ENCODE measurements at places on chromosomes 6 and 20. TPM values are rescaled to one million over a fixed set of nuclear protein-coding genes. Genes with fewer than 3 reads are reported as not detected.

DNA sequence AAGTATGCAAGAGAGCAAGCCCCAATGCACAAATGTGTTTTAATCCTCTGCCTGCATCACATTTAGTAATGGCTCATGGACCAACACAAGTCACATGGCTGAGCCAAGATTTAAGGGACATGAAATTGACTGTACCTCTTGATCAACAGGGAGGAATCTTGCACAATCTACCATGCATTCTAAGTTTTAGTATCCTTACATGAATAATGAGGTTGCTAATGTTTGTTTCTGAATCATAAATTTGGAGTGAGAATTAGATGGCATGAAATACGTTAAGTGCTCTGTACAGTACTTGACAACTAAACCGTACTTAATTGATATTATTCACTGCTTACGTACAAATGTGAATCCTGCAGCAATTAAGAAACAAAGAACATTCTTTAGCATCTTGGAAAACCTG, 553.8 kb upstream of the JAG1 start:
- no peak for DNase-seq

DNA sequence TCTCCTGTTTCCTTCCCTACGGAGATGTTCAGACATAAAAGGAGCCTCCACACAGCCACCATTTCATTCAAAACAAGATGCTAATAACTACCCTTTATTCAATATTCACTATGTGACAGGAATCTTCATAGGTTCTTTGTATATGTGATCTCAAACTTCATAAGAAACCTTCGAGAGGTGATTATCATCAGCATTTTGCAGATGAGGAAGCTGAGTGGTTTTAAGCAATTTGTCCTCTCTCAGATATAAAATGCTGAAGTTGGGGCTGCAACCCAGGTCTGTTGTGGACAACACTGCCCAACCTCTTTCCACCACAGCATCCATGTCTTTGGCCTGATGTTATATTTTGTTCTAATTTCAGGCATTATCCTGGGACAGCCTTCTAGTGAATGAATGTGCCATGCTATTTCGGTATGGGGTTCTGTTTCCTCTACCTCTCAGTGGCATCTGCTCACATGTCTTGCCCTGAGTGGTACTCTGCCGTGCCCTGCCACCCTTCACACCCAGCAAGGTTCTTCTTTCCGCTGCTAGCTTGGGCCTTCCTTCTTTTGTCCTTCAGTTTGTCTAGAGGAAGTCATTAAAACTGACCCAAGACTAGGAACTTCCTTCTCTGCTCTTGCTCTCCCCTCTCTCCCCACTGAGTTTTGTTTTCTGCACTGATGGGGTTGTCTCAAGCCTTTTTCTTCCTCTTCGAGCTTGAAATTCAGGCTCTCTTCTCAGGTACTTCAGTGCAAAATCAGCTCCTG, 300.9 kb upstream of the PRDM1 start:
- DNase-seq = no peak

DNA sequence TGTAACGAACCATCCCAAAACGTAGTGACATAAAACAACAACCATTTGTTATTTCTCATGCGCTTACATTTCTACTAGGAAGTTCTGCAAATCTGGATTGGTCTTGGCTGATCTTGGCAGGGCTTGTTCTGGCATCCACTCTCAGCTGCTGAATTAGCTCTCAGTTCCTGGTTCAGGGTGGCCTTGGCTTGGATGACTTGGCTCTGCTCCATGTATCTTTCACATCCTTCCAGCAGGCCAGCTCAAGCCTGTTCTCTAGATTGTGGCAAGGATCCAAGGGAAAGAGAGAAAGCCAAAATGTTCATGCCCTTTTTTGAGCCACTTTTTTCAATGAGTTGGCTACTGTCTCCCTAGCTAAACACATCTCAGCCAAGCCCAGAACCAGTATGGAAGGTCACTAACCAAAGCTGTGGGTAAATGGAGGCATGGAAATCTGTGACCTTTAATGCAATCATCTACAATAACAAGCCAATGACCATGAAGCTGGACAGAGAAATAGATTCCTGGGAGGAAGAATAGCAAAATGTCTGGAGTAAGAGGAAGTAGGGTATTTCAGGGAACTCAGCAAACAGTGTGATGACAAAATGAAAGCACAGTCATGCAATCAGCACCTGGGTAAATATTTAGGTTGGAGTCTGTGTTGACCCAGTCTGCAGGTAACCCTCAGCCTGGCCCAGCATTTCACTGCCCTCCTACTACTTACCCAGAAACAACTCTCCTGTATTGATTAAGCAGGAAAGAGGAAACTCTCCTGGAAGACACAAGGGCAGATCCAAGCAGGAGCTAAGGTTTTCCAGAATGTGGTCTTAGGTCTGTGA, 32.7 kb upstream of the SNAP25 start:
- no peak for DNase-seq

GRCh38 chr6:12174878-12175277, 115.3 kb upstream of the EDN1 start:
- DNase-seq = no peak

GRCh38 chr20:58553166-58553696, 38.0 kb upstream of the APCDD1L start:
- DNase-seq = peak; percentile 20

DNA sequence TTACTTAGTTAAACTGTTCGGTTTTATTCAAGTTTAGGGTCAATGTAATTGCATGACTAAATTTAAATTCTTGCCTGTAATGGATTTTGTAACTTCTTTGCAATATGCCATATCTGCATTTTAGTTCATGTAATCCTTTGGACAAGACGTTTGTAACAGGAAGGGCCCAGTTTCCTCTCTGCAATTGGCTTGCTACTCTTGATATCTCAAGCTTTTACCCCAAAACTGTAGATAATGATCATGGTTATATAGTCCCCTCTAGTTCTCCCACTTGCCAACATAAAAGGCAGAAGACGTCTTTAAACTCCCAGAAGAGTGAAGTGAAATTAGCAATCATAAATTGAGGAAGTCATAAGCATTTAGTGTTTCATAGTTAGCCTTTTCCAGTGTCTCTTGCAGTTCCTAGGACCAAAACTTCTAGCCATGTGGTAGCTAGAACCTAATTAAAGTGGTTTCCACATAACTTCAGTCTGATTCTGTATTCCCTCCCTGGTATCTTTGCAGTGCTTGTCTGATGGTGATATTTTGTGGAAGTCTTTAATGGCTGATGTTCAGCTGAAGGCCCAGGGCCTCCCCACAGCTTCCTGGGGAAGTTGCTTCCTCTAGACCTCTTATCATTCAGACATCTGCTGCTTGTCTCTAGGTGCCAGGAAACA, 117.8 kb upstream of the SUPT3H start:
- DNase-seq = no peak

DNA sequence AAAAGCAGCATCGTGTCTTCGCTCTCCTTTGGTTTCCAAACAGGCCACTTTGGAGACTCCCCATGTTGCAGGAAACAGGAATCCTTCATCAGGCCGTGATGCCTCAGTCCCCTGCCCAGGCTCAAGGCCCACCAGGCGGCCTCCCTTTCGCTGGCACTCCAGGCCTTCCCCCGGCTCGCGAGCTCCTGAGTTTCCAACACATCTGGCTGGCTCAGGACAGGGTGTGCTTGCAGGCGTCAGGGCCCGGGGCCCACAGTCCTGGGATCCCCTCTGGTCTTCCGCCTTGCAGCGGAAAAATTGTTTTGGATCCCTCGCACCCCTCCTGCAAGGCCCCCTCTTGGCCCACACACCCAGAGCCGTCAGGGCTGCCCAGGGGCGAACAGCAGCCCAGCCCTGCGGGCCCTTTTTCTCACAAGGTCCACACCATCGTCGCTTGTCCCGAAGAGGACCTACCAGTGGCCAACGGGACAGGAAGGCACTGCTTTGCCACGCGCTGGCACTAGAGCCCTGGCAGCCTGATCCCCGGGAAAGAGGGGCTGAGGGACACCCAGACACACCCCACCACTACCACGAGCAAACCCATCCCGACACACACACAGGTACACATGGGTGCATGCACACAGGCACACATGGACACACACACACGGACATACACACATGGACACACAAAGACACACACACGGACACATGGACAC, 1930.9 kb upstream of the DEFB115 start:
- DNase-seq = no peak

- no peak for DNase-seq
These were observed 76.4 kb downstream of the ADGRB3 start for GRCh38 chr6:68711386-68712000.

DNA sequence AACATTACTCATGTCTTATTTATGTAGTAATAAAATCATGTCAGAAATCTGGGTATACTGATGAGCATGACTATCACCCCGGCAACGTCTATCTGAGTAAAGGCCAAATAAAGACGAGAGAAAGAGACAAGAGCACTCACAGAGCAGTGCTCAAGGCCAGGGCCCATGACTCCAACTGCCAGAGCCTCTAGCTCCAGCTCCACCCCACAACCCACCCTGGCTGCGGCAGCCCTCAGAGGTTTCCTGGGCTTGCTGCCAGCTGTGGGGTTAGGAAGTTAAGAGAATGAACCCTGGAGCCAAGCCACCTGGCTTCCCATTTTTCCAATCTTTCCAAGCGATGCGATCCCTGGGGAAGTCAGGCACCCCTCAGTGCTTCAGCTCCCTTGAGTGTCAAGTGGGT, 92.0 kb upstream of the PAX1 start:
- no peak for DNase-seq

GRCh38 chr6:111692327-111693164, 86.9 kb upstream of the TRAF3IP2 start:
- DNase-seq = peak; percentile 69

- peak; percentile 7 for DNase-seq
These were observed 34.4 kb upstream of the ZNF217 start for GRCh38 chr20:53628076-53628475.

CST7 gene
- not detected for total RNA-seq

DNA sequence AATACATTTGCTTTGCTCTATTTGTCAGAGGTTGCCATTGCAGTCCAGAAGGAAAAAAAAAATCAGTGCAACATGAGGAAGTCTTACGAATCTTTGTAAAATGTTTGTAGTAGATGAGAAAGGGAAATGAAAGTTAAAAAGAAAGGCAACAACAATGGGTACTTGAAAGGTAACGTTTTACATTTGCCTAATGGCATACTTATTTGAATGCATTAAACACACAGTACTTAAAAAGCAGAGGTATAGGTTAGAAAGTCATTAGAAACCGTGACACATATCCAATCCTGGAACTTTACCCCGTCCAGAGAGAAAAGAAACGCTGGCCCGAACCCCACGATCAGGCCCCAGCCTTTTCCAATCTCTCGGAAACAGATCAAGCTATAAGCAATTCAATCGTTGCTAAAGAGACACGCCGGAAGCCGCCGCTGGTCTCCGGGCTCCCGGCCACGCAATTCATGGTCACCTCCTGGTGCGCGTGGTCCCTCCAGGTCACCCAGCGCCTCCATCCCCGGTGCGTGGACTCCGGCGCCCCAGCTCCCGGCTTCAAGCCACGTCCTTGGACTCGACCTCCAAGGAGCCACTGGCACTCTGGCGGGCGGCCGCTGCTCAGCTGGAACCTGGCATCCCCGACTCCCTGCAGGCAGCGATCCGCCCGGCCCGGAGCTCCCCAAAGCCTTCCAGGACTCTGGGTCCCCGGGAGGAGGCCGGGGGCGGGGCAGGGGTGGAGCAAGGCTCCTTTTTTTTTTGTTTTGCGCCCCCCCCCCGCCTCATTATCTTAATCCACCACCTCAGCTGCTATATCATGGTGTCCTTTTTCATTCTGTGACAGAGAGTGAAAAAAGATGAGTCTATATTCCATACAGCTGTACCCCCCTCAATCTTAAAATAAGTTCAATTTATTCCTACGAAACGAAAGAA, at the start of gene SLC18B1:
Gene SLC18B1 (minus strand): TSS at position 687 of the 918 bp plus-strand sequence. CDS start 181 bp downstream, at position 506.
- DNase-seq = peak; percentile 79

TINAG gene
- not detected for total RNA-seq

PLCG1 gene
- total RNA-seq = 48.5 TPM

DNA sequence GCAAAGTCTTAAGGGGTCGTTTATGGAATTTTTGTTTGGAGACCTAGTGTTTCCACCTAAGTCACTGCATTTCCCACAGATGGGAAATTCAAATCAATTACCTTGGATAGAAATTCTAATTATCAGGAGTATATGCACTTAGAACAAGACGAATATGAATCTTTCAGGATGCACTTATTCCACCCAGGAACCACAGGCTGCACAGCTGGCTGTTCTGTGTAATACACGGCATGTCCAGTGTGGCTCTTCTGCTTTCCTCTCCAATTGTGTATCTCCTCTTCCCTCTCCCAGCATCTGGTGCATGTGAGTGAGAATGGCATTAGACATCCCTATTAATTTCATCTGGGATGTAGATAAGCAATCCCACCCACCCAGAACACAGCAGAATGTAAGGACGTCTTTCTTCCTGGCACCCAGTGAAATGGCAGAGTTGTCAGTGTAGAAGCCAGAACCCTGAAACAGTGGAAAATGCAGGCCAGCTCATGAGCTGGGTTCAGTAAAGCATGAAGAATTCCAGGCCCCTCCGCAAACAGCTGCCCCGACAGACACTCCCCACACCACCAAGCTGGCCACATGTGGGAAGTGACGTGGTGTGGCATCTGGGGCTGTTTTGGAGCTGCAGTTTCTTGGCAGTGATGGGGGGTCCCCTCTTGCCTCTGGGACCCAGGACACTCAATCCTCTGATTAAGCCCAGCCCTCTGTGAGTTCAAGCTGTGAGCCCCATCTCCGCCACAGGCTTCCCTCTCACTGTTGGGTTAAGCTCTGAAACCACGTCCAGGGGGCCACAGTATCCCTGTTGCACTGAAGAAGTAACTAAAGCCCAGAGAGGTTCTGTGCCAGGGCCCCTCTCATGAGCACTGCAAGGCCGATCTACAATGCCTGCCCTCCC, 180.1 kb upstream of the CST7 start:
- DNase-seq = no peak

GRCh38 chr6:16688436-16688835, 72.8 kb downstream of the ATXN1 start:
- no peak for DNase-seq

- no peak for DNase-seq
These were observed 9.9 kb upstream of the HEBP2 start for GRCh38 chr6:138393871-138394783.

DNA sequence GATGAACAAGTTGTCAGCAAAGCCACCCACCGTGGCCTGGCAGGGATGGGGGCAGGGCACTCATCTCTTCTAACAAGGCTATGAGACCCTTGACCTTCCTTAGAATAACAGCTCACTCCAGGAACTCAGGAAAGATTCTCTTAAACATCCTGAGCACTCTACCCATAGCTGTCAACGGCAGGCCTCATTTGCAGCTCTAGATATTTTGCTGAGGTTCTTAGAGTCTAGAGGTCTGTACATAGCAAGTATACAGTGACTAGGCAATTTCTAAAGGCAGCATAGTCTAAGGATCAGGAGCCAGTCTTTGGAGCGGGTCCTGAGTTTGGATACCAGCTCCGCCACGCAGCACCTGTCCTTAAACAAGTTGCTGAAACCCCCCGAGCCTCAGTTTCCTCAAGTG, 11.7 kb downstream of the TRERF1 start:
- no peak for DNase-seq

DNA sequence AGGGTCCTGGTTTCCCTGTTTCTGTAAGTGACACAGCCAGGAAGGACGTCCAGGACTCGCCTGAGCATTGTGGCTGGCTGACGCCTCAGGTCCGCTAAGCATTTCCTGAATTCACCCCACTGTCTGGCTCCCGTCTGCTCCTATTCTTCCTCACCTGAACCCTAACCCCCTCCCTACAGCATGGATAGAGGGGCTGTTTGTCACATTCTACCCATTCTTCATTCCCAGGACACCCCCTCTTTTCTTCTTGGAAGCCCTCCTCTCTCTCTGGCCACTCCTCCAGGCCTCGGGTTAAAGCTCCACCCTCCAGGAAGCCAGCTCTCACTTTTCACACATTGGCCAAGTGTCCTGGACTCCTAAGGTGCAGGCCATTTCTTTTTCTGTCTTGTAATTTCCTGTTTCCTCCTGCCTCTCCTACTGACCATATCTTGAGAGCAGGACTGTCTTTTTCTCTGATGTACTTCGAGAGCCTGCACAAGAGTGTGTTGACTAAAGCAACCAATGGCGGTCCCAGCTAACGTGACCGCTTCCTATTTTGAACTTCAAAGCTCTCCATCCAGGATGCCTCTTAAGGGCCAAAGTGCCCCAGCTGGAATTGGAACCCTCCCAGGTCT, 24.2 kb upstream of the MYMX start:
- no peak for DNase-seq

Data from sigmoid colon (tissue), 7 donors.